ENCODE measurements at places on chromosomes 11 and 22.

DNA sequence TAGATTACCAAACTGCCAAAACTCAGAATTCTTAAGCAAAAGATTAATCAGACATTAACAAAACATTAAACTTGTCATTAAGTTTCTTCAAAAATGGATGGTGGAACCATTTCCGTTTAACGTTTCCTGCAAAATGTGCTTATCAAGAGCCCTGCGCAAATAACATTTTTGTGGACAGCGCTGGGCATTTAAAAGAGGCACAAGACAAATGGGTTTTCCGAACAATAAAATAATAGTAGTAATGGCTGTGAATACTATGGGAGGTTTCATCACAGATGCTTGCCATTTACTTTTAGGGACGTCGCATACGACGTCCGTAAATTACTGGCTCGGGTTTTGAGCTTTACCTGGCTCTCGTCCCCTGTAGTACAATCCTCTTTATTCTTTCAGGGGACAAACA is 1.1 kb downstream of the NPAT start:
- DNase-seq, result no peak

DNA sequence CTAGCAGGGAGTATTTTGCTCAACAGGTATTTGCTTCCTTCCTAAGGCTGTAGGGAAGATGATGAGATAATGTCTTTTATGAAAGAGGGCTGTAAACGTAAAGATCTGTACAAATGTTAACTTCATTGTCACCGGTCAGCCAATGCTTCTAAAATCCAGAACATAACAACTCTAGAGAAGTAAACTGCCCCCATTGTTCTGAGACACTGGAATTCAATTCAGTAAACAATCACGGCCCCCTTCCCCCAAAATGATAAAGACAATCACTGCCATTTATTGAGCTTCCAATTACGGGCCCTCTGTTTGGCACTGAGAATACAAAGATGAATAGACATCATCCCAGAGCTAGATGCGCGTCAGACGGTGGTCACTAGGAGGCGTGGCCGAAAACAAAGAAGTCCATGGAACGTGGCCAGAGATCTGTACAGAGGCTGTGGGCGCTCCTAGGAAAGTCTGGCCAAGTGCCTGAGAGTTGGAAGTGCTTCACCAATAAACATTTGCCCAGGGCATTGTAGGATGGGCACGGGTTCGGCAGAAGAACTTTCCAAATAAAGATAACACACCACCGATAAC is 576 bp downstream of the TMEM258 start:
- DNase-seq, result peak; percentile 65

- DNase-seq, result no peak
Observed at GRCh38 chr22:44686873-44687600, 15.0 kb upstream of the PRR5 start.

DNA sequence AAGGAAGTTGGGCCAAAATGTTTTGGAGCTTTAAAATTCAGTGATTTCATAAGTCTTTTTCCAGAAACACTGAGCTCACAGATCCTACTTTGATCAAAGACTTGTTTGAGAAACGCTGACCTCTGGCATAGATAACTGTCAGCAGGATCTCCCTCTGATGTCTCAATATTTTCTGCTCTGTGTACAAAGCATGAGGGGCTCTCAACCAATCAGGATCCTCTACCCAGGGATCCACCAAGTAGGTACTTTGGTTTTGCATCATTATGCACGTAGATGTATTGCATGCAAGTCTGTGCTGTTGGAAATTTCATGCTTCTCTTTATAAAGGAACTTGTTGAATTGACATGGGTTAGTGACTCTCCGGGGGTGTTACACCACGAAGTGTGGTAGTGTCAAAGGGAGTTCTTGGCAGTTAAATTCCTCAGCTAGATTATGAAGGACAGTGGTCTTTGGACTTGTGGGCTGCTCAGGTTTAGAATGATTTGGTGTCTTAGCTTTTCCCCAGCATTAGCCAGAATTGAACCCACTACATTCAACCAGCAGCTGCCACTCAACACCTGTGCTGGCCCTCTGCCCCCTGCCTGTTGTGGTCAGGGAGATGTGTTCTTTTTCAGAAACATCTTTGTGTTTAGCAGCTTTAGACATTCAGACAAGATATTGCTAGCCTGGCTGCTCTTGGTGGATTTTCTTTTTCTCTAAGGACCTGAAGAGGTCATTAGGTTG is 1.7 kb upstream of the DIXDC1 start:
- no peak for DNase-seq

DNA sequence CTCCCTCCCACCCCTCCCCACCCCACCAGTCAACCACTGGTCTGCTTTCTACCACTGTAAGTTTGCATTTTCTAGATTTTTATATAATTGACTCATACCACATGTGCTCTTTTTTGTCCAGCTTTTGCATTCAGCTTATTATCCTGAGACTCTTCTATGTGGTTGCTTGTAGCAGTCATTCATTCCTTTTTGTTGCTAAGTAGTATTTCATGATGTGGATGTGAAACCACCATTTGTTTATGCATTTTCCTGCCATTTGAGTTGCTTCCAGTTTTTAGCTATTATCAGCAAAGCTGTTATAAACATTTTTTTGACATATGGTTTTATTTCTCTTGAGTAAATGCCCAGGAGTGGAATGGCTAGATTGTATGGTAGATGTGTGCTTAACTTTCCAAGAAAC is 77.0 kb upstream of the FGF3 start:
- no peak for DNase-seq

DNA sequence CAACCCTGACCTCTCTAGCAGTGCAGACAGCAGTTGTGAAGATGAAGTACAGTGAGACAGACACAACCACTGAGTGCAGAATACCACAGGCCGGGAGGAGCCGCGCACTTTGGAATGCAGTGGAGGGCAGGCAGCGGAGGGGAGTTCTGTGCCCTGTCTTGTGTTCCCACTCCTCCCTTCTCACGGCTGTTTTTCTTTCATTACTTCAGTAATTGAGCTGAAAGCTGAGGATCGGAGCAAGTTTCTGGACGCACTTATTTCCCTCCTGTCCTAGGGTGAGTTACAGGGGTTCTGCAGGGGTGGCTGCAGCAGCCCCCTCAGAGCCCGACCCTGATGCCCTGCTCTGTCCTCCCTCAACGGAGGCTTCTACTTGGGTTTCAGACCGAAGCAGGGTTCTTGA is 5.6 kb downstream of the CLDN5 start:
- DNase-seq, result no peak

Data from breast epithelium (tissue), 4 donors.